SK-N-SH (cell line): ENCODE measurements at places on chromosomes 1 and 21. TPM values are rescaled to one million over a fixed set of nuclear protein-coding genes. Genes with fewer than 3 reads are reported as not detected.

OPTC gene
- polyA plus RNA-seq: not detected in 2 replicates

PIGC gene
- polyA plus RNA-seq: 20.6 and 31.4 TPM in 2 replicates

RCAN1 gene
- 16.7 and 22.0 TPM in 2 replicates for polyA plus RNA-seq

- DNase-seq: no peak
Measured at GRCh38 chr1:67771152-67771551, 62.1 kb downstream of the GNG12 start.

GRCh38 chr21:43374228-43374885 lies 52.6 kb downstream of the SIK1 start:
- DNase-seq: no peak
